Testis (tissue), 5 donors: ENCODE measurements at places on chromosomes 3 and 15.
A peak's percentile ranks its signal among the peaks of the same experiment; 100 is the strongest.

DNA sequence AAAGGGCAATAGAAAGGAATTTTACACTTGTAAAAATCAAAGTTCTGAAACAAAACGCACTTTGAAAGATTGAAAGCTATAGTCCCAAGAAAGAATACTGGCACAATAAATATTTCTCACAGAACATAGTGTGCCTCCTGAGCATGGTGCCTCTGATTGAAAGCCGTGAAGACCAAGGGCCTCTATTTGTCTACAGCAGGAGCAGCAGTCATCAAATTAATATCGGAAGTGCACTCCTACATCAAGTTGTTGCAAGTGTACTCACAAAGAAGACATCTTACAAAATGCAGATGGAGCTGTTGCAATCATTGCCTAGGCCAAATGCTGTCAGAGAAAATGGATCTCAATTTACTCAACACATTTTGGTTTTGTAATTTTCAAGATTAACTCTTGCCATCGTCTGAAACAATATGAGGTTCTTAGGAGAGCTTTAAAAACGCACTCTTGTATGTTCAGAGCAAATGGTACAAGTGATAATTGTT lies 9.2 kb upstream of the WDR49 start:
- no peaks in the 10 kb centered on the region for H3K36me3 ChIP-seq
- no peak overlapping the region for H3K27ac ChIP-seq
- no peak for DNase-seq
- H3K27me3 ChIP-seq = no peaks in the 10 kb centered on the region

DNA sequence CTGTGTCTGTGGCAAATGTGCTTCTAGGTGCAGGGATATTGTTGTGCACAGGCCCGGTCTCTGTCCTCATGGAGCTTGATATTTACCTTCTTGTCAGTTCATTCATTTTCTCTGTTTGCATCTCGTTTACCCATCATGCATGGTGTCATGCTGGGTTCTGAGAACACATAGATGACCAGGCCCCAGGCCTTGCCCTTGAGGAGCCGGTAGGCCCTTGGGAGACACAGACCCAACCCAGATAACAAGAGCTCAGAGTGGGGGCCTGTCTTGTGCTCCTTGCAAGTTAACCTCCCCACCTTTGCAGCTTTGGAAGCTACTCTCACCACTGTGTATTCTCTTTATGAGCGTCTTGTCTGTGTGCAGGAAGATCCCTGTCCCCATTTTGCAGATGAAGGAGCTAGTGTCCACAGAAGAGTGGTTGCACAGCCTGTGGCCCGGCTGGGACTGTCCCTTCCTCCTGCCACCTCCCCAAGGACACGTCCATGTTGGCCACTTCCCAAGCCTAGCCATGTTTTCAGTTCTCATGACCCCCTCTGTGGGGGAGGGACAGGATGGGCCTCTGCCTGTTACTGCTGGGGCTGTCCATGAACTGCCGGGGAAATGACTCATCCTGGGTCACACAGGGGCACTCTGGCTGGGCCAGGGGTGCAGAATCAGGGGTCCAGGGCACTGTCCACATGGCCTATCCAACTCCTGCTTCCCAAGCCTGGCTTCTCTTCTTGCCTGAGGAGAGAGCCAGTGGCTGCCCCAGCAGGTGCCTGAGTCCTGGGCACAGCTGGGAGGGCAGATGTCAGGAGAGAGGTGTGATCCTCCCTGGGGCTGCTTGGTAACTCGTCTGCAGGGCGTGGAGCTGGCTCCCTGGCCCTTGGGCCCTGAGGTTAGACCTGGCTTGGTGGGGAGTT lies 3.4 kb downstream of the SNX33 start:
- H3K4me1 ChIP-seq = peaks cover 46% of the 10 kb centered on the region
- no peak overlapping the region for H3K27ac ChIP-seq
- H3K27me3 ChIP-seq = no peaks in the 10 kb centered on the region
- no peaks in the 10 kb centered on the region for H3K36me3 ChIP-seq
- DNase-seq = peak; percentile 51

DNA sequence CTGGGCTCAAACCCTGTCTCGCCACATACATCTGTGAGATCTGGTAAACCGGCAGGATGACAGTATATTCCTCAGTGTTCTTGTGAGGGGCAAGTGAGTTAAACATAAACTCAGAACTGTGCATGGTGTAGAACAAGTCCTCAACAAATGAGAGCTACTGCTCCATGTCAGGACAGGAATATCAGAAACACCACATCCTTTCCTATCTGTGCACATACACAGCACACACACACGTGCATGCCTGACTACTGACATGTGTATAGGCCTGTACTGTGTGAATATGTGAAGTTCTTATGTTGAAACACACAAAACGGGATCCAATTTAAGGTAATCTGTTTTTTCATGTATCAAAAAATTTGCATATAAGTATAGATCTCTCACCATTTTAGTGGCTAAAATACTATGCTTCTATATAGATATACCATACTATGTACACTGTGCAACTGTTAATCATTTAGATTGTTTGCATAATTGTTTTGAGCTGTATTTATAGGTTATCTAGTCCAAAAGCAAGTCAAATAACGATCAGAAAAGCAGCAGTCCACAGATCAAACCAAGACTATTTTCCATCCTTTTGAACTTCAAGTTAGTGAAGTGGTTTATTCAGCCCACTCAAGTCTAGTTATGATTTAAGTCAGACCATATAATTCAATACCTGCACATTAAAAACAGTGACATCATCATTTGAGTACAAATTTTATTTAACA lies 44.8 kb downstream of the CCR4 start:
- no peak overlapping the region for H3K27ac ChIP-seq
- no peak overlapping the region for H3K4me3 ChIP-seq
- H3K4me1 ChIP-seq = no peaks in the 10 kb centered on the region
- no peaks in the 10 kb centered on the region for H3K27me3 ChIP-seq

DNA sequence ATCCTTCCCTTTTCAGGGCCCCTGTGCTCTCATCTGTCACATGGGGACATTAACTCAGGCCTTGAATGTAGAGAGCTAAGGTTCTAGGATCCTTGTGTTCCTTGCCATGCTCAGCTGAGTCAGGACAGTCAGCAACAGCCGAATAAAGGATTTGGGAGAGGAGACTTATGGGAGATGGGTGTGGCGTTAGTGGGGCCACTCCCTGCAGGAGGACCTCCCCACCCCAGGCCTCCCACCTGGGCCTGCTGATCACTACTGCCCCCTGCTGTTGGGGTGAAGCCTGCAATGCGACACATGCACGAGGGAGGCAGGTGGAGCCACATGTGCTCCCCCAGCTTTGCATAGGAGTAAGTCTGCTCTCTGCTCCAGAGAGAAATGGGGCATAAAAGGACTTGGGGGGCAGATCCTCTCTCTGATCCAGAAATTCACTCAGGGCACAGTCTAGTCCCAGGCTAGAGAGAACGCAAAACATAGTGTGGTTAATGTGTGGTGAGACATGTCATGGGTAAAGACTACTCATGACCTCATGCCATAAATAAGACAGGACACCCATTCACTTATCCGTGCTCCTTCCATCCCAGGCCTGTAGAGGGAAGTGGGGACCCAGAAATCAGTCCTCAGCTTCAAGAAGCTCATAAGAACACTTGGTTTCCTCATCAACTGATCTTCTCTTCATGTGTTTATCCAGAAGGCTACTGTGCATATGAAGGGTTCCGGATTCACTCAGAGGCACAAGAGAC lies 19.4 kb downstream of the RBP1 start:
- peak; percentile 30 for DNase-seq
- no peaks in the 10 kb centered on the region for H3K4me1 ChIP-seq
- H3K27me3 ChIP-seq = no peaks in the 10 kb centered on the region
- H3K4me3 ChIP-seq = no peak overlapping the region

DNA sequence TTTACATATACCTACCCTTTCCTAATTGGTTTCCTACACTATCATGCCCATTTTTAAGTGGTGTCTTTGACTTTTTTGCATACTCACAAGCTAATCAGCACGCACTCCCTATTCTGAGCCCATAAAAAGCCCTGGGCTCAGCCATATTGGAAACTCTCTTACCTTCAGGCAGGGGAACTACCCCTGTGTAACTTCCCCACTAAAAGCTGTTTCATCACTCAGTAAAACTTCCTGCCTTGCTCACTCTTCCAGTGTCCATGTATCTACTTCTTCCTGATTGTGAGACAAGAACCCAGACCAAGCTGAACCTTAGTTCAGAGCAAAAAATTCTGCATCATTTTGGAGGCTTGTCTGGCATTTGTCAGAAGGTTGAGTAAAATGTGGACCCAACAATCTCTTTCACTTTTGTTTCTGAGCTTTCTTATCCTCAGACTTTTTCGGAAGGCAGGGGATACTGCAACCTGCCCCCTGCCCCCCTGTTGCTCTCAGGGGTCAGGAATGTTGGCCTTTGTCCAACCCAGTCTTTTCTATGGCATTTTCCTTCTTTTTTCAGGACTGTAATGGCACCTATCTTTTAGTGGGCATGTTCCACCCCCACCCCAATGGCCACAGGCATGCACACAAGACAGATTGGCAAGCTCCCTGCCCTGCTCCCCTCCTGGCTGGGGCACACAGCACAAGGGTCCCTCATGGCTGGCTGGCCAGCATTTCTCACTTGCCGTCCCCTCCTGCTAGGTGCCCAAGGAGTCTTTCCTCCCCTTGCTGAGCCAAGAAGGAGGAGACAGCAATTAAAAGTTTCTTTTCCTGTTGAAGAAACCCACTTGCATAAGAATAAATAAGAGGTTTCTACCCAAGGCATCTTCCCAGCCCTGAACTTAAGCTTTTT lies 26.3 kb upstream of the TMEM45A start:
- no peaks in the 10 kb centered on the region for H3K27me3 ChIP-seq
- H3K36me3 ChIP-seq = no peaks in the 10 kb centered on the region
- H3K4me3 ChIP-seq = no peak overlapping the region
- no peak for DNase-seq

- H3K36me3 ChIP-seq = no peaks in the 10 kb centered on the region
- H3K4me1 ChIP-seq = no peaks in the 10 kb centered on the region
- H3K4me3 ChIP-seq = no peak overlapping the region
- no peak overlapping the region for H3K27ac ChIP-seq
- DNase-seq = no peak
These were observed 44.3 kb upstream of the TM4SF4 start for GRCh38 chr3:149430216-149430615.

DNA sequence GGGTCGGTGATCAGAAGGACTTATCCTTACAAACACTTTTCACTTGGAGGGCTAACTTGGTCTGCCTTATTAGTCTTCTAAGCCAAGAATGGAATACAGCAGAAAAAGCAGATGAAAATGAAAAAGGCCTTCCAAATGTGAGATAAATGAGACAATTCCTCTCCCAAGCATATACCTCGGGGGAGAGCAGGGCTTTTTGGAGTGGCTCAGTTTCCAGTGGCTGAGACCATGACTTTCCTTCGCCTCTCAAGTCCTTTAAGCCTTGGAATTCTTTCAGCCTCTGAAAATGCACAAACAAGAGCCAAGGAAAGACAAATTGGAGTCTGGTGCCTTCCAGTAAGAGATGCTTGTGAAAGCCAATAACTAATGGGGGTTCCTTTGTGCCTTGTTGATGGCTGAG lies 130.9 kb downstream of the DTWD1 start:
- H3K36me3 ChIP-seq = no peaks in the 10 kb centered on the region
- no peak overlapping the region for H3K27ac ChIP-seq
- no peaks in the 10 kb centered on the region for H3K4me1 ChIP-seq
- DNase-seq = no peak
- no peaks in the 10 kb centered on the region for H3K27me3 ChIP-seq

- no peak overlapping the region for H3K4me3 ChIP-seq
- no peaks in the 10 kb centered on the region for H3K27me3 ChIP-seq
- H3K27ac ChIP-seq = no peak overlapping the region
- H3K36me3 ChIP-seq = no peaks in the 10 kb centered on the region
- peak; percentile 83 for DNase-seq
- H3K4me1 ChIP-seq = no peaks in the 10 kb centered on the region
These were observed 59.1 kb downstream of the TRIM42 start for GRCh38 chr3:140736863-140737460.

- no peak overlapping the region for H3K4me3 ChIP-seq
- H3K36me3 ChIP-seq = no peaks in the 10 kb centered on the region
- DNase-seq = no peak
- H3K27me3 ChIP-seq = no peaks in the 10 kb centered on the region
These were observed 44.1 kb downstream of the TRANK1 start for GRCh38 chr3:36900474-36901443.

- H3K4me1 ChIP-seq = no peaks in the 10 kb centered on the region
- H3K36me3 ChIP-seq = no peaks in the 10 kb centered on the region
- H3K27me3 ChIP-seq = no peaks in the 10 kb centered on the region
- H3K27ac ChIP-seq = no peak overlapping the region
These were observed 35.6 kb downstream of the KLHL6 start for GRCh38 chr3:183519891-183520290.

- no peaks in the 10 kb centered on the region for H3K36me3 ChIP-seq
- no peaks in the 10 kb centered on the region for H3K27me3 ChIP-seq
- no peaks in the 10 kb centered on the region for H3K4me1 ChIP-seq
- no peak for DNase-seq
These were observed 279.0 kb downstream of the OXSM start for GRCh38 chr3:26068890-26069289.

- H3K36me3 ChIP-seq = no peaks in the 10 kb centered on the region
- H3K27me3 ChIP-seq = no peaks in the 10 kb centered on the region
- H3K27ac ChIP-seq = no peak overlapping the region
- H3K4me3 ChIP-seq = no peak overlapping the region
These were observed 49.6 kb downstream of the SMAD3 start for GRCh38 chr15:67114846-67115585.

GRCh38 chr3:66644549-66644948 lies 143.7 kb upstream of the LRIG1 start:
- no peak for DNase-seq
- H3K27ac ChIP-seq = no peak overlapping the region
- H3K4me3 ChIP-seq = no peak overlapping the region
- no peaks in the 10 kb centered on the region for H3K4me1 ChIP-seq
- H3K36me3 ChIP-seq = no peaks in the 10 kb centered on the region
- H3K27me3 ChIP-seq = no peaks in the 10 kb centered on the region

DNA sequence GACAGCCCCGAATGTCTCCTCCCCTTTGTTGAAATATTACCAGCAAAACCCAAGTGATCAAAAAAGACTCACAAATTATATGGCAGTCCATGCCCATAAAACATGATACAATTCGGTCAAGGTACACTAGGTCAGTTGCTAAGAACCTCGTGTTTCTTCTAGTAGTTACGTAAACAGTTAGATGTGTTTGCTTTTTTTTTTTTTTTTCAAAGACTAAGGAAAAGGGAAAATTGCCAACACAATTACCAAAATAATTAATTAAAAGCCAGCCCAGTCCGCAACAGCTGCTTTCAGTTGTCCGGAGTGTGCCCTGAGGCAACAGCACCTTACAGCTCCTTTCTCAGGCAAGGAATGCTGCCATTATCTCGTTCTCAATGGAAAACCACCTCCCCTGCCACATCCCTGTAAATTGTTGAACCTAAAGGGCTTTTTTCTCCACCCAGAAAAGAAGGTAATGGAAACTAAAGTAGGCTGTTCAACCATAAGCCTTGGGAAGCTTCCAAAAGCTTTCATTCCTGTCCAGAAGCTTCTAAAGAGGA lies 129.2 kb upstream of the TSC22D2 start:
- no peak overlapping the region for H3K27ac ChIP-seq
- H3K27me3 ChIP-seq = no peaks in the 10 kb centered on the region
- DNase-seq = no peak
- no peaks in the 10 kb centered on the region for H3K36me3 ChIP-seq
- no peak overlapping the region for H3K4me3 ChIP-seq

DNA sequence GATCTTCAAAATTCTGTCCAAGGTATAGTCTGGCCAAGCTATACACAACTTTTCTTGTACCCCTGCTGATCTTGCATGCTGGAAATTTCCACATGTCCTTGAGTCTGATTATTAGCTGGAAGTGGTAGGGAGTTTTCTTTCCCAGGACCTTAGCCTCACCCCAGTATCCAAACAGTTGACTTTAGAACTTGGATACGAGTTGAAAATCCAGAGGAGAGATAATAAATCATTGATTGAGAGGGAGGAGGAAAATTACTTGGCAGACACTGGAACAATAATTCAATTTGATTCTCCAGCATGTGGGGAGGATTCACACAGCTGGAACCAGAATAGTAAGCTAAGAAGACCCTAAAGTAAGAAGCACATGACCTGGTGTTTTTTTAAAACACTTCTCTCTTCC lies 116.4 kb downstream of the IL5RA start:
- H3K4me3 ChIP-seq = no peak overlapping the region
- H3K4me1 ChIP-seq = no peaks in the 10 kb centered on the region
- H3K27me3 ChIP-seq = no peaks in the 10 kb centered on the region
- no peaks in the 10 kb centered on the region for H3K36me3 ChIP-seq
- DNase-seq = no peak
